Ovary (tissue), 10 donors: ENCODE measurements at places on chromosomes 11 and 22. TPM values are rescaled to one million over a fixed set of nuclear protein-coding genes. Genes with fewer than 3 reads are reported as not detected.

OR5B21 gene
- not detected for polyA plus RNA-seq

TEX12 gene
- 0.11 TPM for polyA plus RNA-seq

KDM4D gene
- polyA plus RNA-seq: 0.68 TPM

MRGPRF gene
- 40.7 TPM for polyA plus RNA-seq

FGF3 gene
- not detected for polyA plus RNA-seq

TMEM191B gene
- polyA plus RNA-seq: 0.70 TPM

SLC22A9 gene
- polyA plus RNA-seq: not detected

MPZL3 gene
- 0.52 TPM for polyA plus RNA-seq

MMP11 gene
- 1.4 TPM for polyA plus RNA-seq

PGM2L1 gene
- polyA plus RNA-seq: 1.0 TPM

NPAT gene
- 8.7 TPM for polyA plus RNA-seq

C11orf86 gene
- not detected for polyA plus RNA-seq

P2RY6 gene
- 0.79 TPM for polyA plus RNA-seq

MMP10 gene
- not detected for polyA plus RNA-seq

OR52W1 gene
- not detected for polyA plus RNA-seq

GALNT18 gene
- 13.2 TPM for polyA plus RNA-seq

DDIAS gene
- polyA plus RNA-seq: 0.38 TPM

SEPTIN5 gene
- polyA plus RNA-seq: 30.9 TPM

ARHGEF17 gene
- polyA plus RNA-seq: 38.0 TPM

DHCR7 gene
- 25.3 TPM for polyA plus RNA-seq

MAPK8IP1 gene
- polyA plus RNA-seq: 3.7 TPM

MUC5AC gene
- polyA plus RNA-seq: not detected

SAA2 gene
- polyA plus RNA-seq: 0.10 TPM

MPPED1 gene
- 0.45 TPM for polyA plus RNA-seq

ADAMTS8 gene
- 1.8 TPM for polyA plus RNA-seq

CFAP300 gene
- polyA plus RNA-seq: 3.0 TPM

WBP2NL gene
- polyA plus RNA-seq: 0.48 TPM

RIC3 gene
- 17.7 TPM for polyA plus RNA-seq

DNAJC24 gene
- 10.4 TPM for polyA plus RNA-seq

PHOX2A gene
- polyA plus RNA-seq: not detected

FGF4 gene
- not detected for polyA plus RNA-seq

GUCY1A2 gene
- 7.7 TPM for polyA plus RNA-seq

VSIG10L2 gene
- polyA plus RNA-seq: 0.25 TPM

SMIM35 gene
- not detected for polyA plus RNA-seq

CAPN5 gene
- 13.2 TPM for polyA plus RNA-seq

SOX6 gene
- 2.4 TPM for polyA plus RNA-seq

CRYBB2 gene
- not detected for polyA plus RNA-seq

OR5P2 gene
- not detected for polyA plus RNA-seq

IFITM10 gene
- polyA plus RNA-seq: 0.22 TPM

BRSK2 gene
- 0.52 TPM for polyA plus RNA-seq

SART1 gene
- polyA plus RNA-seq: 8.8 TPM

PLAAT5 gene
- 35.0 TPM for polyA plus RNA-seq

CDC45 gene
- polyA plus RNA-seq: 0.46 TPM

RASSF10 gene
- polyA plus RNA-seq: not detected

MMP7 gene
- 0.48 TPM for polyA plus RNA-seq

FXYD6 gene
- polyA plus RNA-seq: 445 TPM

OR52I2 gene
- not detected for polyA plus RNA-seq
